ENCODE measurements at places on chromosomes 11 and 22.
A peak's percentile ranks its signal among the peaks of the same experiment; 100 is the strongest.

DNA sequence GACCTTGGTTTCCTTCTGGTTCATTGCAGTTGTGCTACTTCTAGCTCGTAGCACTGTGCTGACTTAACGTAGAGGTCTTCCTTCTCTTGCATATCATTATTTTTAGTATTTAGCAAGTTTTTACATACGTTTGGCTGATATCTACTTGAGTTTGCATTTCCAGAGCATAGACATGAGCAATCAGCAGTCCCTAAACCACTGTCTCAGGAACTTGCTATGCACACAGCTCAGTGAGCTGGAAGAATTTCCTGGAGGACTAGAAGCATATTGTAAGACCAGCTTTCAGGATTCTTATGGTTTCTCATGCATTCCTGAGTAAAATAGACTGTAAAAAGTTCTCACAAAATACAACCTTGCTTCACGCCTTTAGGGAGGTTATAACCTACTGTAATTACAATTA, 226.7 kb upstream of the PDGFD start:
- ATAC-seq: no peak

DNA sequence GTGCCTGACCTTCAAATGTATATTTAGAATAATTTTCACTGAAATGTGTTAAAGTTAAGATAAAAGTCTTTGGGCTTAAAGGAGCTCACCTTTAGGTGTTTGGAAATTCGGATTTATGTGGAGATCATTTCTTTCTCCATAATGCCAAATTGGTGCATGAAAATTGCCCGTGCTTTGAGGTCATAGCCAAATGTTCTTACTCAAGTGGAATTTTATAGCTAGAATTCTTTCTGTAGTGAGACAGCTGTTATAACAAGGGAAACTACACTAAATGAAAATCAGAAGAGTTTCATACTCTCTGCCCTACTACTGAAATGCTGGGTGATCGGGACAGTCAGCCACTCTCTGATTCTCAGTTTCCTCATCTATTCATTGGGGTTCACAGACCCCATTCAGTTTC, 89.5 kb upstream of the DBX1 start:
- no peak for ATAC-seq

GRCh38 chr11:123545726-123546270, 108.6 kb downstream of the SCN3B start:
- ATAC-seq: no peak

DNA sequence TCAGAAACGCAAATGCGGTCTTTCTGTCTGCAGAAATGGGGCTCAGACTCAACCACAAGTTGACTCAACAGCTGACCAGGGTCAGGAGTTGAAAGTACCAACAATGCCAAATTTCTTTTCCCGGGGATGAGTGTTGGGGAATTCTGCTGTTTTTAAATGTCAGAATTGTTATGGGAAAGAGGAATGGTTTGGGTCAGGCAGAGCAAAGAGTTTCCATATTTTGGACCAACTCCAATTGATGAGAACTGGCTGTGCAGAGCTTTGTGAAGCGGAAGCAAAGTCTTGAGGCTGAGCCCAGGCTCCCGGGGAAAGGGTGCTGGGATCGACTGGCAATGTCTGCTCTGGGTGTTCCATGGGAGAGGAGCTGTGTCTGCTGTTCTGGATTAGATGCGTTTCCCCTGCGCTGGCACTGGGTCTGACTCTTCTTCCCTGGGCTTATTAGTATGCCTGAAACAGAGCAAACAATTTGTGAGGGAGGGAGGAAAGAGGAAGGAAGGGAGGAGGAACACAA, 36.2 kb downstream of the TXN2 start:
- ATAC-seq: peak; percentile 75

- no peak for ATAC-seq
Measured at GRCh38 chr11:31558001-31558400, 48.4 kb downstream of the ELP4 start.

- no peak for ATAC-seq
Measured at GRCh38 chr11:69209038-69209350, 53.3 kb downstream of the SMIM38 start.

DNA sequence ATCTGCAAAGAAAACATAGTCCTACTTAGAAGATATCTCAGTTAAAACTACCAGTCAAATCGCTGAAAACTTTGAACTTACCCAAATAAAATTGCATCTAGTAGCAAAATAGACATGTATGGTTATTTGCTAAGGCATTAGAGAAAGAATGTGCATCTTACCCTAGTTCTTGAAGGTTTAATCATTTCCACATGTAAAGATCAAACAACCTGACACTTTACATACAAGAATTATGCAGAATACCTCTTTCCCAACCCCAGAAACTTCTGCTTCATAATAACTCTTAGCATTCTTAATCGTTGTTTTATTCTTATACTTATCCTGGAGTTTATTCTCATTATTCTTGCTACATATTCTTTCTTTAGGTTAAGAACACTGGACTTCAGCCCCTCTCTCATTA, 9.9 kb downstream of the OR5AP2 start:
- ATAC-seq: no peak

DNA sequence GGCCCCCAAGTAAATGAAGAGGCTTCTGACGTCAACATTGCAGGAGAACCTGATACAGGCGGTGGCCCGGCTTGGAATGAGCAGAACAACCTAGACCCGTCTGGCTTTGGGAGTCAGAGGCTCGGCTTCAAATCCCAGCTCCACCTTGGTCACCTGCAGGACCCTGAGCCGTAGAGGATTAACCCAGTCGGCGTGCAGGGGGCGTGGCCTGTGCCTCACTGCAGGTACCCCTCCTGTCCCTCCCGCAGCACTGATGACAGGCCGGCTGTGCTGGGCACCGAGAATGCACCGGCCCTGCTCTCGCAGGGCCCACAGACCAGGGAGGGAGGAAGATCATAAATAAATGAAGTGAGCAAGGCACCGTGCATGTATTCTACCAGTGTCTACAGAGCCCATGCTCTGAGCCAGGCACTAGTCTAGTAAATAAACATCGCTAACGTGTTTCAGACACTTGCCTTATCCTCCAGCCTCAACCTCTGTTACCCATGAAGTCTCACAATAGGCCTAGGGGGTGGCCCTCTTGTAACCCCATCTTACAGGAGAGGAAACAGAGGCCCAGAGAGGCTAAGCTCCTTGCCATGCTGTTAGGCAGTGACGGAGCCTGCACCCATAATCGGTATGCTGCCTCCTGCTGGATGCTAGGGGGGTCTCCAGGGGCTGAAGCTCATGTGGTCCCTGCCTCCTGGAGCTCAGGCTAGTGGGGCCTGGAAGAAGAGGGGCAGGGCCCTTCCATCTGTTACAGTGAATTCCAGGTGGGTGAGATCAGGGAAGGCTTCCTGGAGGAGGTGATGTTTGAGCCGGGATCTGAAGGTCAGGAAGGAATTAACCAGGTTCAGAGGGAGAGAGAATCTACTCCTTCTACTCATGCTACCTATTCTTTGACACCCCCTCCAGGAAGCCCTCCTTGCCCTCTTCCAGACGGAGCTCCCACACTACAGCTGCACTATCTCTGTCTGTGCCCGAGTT, 53.4 kb downstream of the RTL6 start:
- no peak for ATAC-seq

GRCh38 chr11:61954851-61955421, 4.8 kb downstream of the BEST1 start:
- no peak for ATAC-seq

- ATAC-seq: peak; percentile 43
Measured at GRCh38 chr11:119493712-119494111, 70.7 kb upstream of the THY1 start.

GRCh38 chr11:115324581-115325432, 179.4 kb downstream of the CADM1 start:
- peak; percentile 95 for ATAC-seq

DNA sequence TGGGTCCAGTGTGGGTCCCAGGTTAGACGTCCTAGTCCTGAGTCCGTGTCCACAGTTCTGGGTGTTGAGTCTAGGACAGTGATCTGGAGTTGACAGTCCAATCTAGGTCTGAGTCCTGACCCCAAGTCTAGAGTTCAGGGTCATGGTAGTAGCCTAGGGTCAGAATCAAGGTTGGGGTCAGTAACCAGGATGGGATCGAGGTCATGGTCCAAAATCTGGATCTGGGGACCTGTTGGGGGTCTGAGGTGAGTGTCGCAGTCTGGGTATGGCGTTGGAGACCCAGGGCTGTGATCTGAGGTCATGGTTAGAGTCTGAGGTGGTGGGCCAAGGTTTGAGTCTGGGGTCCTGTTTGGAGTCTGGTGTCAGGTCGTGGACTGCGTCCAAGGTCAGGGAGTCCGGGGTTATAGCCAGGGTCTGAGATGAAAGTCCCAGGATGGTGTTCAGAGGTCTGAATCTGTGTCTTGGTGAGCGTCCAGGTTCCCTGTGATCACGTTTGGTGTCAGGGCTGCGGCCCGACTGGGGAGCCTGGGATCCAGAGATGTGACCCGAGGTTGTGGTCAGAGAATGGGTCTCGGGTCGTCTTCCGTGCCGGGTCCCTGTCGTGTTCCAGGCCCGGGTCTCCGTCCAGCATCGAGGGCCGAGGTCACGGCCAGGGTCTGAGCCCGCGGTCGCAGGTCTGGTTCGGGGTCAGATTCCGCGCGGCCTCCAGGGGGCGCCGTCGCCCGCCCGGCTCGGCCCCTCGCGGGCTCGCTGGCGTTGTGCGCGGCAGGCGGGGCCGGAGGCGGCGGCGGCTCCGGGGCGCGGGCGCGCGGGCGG, 432 bp upstream of the GRK2 start:
- peak; percentile 53 for ATAC-seq

DNA sequence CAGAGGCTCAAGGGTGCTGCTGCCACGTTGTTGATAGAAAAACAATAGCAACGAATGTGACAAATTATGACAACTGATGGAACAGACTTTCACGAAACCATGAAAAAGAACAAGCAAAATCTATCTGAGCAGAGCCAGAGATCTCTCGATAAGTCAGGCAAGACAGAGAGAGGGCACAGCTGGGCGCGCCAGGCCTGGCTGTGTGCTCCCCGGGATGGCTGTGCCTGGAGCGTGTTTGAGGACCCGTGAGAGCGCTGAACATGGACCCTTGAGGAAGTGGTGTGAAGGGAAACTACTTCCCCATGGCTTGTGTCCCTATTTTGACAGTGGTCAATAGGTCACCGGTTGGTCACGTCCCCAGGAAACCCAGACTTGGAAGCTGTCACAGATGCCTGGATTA, 83.1 kb upstream of the FGF3 start:
- ATAC-seq: no peak

- ATAC-seq: no peak
Measured at GRCh38 chr11:78292109-78292803, 103.5 kb downstream of the USP35 start.

DNA sequence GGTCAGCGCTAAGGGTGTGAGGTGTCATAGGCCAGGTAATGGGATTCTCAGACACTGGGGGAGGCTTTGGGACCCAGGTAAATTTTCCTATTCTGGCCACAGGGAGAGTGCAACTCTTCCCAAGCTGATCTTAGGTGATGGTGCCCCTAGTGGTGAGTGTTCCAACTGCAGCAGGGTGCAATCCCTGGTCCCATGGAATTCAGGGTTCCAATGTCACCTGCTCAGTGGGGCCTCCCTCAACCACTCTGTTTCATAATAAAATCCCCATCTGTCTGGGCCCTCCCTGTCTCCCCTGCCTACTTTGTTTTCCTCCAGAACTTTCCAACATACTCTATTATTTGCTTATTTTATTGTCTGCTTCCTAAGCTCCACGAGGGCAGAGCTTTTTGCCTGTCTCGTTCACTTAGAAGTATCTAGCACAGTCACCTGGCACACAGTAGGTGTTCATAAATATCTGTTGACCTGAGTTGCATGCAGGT, 2.9 kb upstream of the SGSM1 start:
- ATAC-seq: peak; percentile 77
